Right renal pelvis (tissue), 4 donors: ENCODE measurements at places on chromosomes 13 and 19. TPM values are rescaled to one million over a fixed set of nuclear protein-coding genes. Genes with fewer than 3 reads are reported as not detected.

- DNase-seq = no peak
Observed at GRCh38 chr13:95924389-95924994, 128.7 kb downstream of the UGGT2 start.

DNA sequence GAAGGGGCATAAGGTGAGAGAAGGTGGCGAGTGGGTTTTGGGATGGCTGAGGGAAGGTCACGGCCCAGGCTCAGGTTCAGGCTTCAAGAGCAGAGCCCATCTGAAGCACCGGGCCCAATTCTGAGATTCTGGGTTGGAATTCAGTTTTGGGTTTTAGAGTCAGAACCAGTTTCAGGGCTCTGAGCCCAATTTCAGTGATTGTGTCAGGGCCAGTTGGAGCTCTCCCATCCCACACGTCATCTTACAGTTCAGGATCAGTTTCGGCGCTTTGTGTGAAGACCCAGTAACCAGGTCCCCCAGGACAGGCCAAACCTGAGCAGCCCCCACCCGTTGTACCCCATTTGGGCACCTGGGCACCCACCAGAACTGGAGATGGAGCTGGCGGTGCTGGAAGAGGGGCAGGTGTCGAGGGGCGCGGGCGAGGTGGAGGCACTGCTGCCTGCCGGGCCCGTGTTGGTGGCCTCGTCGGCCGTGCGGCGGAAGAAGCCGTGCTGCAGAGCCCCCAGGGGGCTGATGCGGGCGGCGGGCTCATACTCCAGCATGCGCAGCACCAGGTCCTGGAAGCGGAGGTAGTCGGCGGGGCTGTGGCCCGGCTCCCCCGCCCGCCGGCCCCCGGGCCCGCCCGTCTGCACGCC lies 7.5 kb downstream of the DYRK1B start:
- DNase-seq = no peak

DNA sequence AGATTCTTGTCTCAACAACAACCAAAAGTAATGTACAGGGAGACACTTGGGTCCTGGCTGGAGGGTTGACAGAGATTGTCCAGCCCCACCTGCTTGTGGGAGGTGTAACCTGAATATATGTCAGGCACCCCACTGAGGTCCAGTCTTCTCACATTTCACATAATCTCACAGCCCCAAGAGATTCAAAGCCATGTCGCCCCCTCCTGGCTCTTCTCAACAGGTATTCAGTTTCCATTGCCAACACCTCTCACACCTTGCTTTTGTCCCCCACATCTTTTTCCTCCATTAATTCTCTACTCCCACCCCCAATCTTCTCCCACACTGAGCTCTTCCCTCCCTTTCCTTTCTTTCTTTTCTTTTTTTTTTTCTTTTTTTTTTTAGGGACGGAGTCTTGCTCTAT lies 11.2 kb downstream of the UNC13A start:
- DNase-seq = no peak

GRCh38 chr19:10603084-10603872 lies 16.2 kb upstream of the AP1M2 start:
- DNase-seq = no peak

GRCh38 chr19:8355631-8356402 lies 8.1 kb upstream of the ANGPTL4 start:
- no peak for DNase-seq

- no peak for DNase-seq
Observed at GRCh38 chr13:45700971-45701900, 884 bp upstream of the CBY2 start.

GRCh38 chr19:45245334-45245787 lies at the start of gene EXOC3L2:
Gene EXOC3L2, minus strand, starts transcription at chr19:45245407. Its CDS starts 6,362 bp downstream, at chr19:45239045.
- no peak for DNase-seq

DNA sequence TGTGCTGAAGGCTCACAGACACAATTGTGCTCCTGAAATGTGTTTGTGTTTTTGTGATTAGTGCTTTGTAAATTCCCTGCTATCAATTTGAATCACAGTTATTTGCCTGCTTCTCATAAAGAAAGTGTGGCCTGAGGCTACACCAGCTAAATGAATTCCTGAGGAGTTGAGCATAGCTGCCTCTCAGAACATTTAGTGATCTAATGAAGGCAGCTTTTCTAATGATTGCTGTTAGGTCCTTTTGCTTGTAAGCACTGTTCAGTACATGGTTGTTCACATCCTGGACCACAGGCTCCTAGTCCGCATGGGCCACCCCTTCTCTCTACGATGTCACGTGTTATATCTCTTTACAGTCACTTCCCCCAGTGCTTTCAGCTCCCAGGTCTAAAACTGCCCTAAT lies 238.2 kb downstream of the B3GLCT start:
- DNase-seq = no peak

DNA sequence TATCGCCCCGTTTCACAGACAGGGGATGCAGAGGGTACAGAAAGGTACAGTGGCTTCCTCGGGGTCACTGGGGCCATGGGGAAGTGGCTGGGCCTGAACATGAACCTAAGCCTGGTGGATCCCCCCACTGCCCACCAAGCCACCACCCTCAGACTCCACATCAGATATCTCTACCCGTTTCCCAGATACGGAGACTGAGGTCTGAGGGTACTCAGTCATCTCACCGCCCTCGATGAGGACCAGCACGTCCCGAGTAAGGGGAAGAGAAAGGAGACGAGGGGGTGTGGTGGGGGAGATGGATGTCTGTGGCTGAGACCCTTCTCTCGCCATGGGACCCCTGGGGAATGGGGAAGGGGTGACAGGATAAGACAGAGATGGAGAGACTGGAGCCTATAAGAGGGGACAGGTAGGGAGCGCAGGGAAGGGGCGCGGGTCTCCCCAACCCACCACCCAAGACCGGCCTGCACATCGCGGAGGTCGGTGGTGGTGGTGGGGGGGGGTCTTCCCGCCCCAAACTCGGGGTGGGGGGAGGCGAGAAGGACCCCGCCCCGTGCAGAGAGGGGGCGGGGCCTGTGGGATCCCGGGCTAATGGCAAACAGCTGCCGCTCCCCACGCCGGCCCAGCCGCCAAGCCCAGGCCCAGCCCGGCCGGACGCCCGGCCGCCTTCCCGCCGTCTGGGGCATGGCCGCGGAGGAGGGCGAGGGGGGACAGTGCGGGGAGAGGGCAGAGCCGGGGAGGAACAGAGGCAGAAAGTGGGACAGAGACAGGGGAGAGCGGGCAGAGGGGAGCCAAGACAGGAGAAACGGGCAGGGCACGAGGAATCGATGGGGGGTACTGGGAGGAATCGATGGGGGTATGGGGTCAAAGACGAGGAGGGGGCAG lies 698 bp downstream of the KANK2 start:
- DNase-seq = peak; percentile 32

DNA sequence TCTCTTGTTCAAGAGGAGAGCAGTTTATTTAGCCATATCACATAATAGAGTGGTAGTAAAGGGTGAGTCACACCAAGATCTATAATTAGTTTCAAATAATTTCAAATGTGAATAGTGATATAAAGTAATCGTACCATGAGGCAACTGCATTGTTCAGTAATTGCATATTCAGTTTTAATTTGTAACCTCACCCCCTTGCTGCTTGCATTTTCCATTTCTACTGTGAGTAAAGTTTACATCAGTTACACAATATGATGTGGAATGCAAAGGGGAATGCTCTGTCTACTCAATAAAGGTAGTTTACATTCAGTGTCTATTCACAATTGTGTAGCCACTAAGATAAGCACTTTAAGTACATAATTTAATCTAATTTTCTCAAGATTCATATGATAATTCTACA lies 1695.7 kb upstream of the SPRY2 start:
- no peak for DNase-seq

GRCh38 chr13:65971541-65971940 lies 1258.6 kb downstream of the PCDH9 start:
- no peak for DNase-seq

GRCh38 chr13:56755181-56755935 lies 385.4 kb upstream of the PRR20A start:
- DNase-seq = no peak

GRCh38 chr19:18484992-18485391 lies 36.9 kb downstream of the ELL start:
- no peak for DNase-seq

NCR1 gene
- not detected for polyA plus RNA-seq
